Suppressor macrophage treated with lipopolysaccharide for 4 hours (primary cell): ENCODE measurements at places on chromosomes 13 and 19.

- peak; percentile 41 for DNase-seq
Measured at GRCh38 chr19:13153569-13154240, 3.5 kb downstream of the IER2 start.

GRCh38 chr19:5048727-5049553 is 80.0 kb downstream of the KDM4B start:
- no peak for DNase-seq

DNA sequence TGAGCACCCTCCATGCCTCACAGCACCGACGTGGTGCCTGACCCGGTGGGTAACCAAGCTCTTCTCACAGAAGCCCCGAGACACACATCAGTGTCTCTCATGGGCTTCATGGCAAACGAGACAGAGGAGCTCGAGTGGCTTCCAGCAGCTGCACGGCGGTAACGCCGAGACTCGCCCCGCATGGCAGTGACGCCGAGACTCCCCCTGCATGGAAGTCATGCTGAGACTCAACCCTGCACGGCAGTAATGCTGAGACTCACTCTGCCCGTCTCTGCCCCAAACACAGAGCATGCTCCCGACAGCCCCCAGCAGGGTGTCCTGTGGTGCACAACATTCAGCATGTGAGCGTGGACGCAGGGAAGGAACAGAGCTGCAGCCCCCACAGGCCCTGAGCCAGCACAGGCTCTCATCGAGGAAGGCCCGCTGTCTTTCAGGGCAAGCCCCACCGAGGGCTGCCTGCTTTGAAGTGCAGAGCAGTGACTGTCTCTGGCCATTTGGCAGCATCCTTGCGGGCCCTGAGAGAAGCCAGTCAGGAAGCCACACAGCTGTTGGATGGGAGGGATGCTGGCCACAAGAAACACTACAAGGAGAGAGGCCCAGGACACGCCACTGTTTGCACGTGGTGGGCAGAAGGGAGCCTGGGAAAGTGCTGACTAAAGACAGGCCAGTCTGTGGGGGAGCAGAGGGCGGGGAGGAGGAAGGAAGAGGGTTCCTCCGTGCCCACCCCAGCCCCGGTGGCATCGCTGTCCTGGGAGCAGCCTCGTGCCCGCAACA is 9.5 kb downstream of the GAS6 start:
- DNase-seq: peak; percentile 49

DNA sequence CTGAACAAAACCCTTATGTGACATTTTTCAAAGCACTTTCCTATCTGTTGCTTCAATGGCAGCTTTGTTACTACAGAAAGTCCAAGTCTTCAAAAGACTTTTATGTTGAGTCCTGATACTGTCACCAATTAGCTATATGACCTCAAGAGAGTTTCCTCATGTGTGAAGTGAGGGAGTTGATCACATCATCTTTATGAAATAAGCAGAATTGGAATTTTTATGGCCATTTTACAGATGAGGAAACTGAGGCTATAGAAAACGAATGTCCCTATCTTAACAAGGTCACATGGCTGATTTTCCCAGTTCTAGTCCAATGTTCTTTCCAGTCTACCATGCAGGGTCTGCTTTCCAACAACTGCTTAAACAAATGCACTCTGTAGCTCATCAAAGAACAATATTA is 2.6 kb downstream of the TNFRSF19 start:
- no peak for DNase-seq

DNA sequence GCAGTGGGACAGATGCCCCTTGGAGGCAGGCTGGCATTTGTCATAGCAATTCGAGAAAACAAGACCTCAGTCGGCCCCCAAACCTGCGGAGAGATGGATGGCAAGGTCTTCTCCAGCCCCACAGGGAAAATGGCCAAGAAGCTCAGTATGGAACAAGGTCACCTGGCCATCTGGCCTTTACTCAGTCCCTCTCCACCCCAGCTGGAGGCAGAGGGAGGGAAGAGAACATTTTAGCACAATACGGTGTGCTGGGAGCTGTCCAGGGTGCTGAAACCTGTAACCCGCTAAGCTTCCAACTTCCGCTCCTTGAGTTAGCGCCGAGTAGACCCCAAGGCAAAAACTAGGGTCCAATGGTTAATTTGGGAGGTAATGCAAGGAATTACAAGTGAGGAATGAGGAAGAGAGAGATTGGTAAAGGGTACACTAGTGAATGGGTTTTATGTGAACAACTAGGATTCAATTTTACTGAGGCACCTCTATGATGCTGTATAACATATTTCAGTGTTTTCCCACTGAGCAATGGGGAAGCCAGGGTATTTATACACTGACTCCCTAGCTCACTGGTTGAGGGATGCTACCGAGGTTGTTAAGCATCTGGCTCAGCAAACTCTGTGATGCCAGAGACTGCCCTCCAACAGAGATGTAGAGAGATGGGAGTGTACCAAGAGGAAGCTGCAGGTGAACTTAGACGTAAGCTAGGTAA is 64.3 kb downstream of the CACNA1A start:
- peak; percentile 36 for DNase-seq

GRCh38 chr19:43760941-43761340 is 6.2 kb upstream of the SMG9 start:
- DNase-seq: no peak

DNA sequence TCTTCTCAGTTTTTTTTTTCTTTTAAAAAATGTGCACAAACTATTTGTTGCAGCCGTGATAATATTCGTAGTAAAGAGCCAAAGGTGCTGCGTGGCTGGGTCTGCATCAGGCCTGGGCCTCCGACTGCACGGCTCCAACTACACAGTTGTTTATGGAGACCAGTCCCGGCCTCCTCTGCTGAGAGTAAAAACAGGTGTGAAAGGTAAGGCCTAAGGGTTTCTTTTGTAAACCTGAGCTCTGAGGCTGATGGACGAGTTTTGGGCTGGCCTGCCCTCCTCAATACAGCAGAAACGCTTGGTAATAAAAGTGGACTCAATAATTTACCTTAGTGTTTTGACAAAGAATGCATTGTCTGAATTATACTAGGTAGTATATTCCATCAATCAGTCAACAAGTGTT is 3.9 kb downstream of the MBNL2 start:
- no peak for DNase-seq

- DNase-seq: no peak
Measured at GRCh38 chr19:35144600-35145436, 1.8 kb downstream of the FXYD7 start.

DNA sequence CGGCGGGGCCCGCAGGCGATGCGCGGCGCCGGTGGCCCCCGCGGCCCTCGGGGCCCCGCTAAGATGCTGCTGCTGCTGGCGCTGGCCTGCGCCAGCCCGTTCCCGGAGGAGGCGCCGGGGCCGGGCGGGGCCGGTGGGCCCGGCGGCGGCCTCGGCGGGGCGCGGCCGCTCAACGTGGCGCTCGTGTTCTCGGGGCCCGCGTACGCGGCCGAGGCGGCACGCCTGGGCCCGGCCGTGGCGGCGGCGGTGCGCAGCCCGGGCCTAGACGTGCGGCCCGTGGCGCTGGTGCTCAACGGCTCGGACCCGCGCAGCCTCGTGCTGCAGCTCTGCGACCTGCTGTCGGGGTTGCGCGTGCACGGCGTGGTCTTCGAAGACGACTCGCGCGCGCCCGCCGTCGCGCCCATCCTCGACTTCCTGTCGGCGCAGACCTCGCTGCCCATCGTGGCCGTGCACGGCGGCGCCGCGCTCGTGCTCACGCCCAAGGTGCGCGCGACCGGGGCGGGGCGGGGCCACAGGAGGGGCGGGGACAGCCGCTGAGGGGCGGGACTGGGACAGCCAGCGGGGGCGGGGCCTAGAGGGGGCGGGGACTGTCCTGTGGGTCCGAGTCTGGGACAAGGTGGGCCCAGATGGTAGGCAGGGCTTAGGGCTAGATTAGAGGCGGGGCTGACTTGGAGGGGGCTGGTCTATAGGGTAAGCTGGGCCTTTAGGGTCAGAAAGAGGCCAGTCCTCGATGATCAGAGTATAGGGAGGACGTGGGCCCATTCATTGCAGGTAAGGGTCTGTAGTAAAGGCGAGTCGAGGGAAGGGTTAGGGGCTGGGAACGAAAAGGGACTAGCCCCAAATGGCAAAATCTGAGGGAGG is 5.1 kb downstream of the GRIN2D start:
- peak; percentile 76 for DNase-seq

DNA sequence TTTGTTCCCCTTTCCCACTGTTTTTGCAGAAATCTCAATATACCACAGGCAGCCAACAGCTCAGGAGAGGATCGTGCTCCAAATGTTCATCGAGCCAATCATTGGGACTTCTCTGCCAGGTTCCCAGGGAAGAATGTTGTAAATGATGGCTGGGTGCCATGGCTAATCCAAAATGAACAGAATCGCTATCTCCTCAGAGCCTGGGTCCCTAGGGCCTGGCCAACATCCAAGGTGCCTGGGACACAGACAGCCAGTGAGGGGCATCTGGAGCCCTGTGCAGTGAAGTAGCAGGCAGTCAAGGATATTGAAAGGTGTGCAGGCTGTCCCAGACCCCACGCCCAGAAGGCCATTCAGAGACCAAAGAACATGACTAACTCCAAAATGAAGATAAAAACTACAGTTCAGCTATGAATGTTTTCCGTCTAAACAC is 37.8 kb downstream of the BRD4 start:
- no peak for DNase-seq

DNA sequence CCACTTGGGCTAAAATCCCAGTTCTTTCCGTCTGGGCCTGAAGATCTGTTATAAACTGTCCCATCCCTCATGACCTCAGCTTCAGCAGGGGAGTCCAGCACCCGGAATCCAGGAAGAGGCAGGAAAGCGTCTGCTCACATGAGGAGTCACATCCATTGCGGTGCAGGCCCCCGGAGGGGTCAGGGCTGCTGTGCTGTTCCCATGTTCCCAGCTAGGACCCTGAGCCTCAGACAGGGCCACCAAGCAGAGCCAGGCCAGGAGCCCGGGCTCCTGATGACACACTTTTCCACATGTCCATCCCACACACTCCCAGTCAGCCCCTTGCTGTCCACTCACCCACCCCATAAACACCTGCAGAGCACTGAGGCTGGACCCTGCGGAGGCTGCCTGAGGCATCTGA is 45.3 kb upstream of the VSTM2B start:
- DNase-seq: no peak

GRCh38 chr13:57128909-57129308 is 11.8 kb upstream of the PRR20A start:
- DNase-seq: no peak

DNA sequence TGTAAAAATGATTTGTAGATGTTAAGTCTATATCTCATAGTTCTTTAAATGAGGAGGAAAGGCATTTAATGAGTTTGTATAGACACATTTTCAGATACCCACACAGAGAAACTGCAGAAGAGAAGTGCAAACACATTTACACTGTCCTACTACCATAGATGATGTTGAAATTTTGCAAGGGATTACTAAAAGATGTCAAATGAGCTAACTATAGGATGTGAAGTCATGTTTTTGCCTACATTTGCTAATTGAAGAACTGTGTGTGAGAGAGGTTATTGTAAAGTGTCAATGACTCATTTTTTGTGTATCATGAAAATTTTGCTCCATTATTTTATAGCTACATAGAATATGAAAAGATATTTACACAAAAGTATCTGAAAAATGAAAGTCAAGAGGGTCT is 178.9 kb downstream of the ITGBL1 start:
- peak; percentile 24 for DNase-seq

- DNase-seq: no peak
Measured at GRCh38 chr19:55220525-55220924, 8.0 kb downstream of the TMEM86B start.

DNA sequence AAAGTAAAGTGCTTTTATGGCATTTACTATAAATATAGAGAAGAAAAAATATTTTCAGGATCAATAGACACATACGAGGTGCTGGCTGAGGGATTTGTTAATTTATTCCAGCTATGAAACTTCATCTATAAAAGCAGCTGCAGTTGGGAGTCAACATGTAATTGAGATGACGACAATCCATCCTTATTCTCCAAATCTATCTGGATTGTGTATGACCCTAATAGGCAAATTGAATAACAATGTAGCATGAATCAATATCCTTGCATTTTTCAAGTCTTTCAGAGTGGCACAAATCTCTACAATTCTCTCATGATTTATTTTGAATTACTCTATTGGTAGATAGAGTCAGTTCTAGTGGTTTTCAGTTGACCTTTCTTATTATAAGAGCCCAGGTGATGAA is 1296.5 kb upstream of the SPRY2 start:
- no peak for DNase-seq

GRCh38 chr13:78659450-78659730 is 435 bp upstream of the OBI1 start:
- DNase-seq: no peak

DNA sequence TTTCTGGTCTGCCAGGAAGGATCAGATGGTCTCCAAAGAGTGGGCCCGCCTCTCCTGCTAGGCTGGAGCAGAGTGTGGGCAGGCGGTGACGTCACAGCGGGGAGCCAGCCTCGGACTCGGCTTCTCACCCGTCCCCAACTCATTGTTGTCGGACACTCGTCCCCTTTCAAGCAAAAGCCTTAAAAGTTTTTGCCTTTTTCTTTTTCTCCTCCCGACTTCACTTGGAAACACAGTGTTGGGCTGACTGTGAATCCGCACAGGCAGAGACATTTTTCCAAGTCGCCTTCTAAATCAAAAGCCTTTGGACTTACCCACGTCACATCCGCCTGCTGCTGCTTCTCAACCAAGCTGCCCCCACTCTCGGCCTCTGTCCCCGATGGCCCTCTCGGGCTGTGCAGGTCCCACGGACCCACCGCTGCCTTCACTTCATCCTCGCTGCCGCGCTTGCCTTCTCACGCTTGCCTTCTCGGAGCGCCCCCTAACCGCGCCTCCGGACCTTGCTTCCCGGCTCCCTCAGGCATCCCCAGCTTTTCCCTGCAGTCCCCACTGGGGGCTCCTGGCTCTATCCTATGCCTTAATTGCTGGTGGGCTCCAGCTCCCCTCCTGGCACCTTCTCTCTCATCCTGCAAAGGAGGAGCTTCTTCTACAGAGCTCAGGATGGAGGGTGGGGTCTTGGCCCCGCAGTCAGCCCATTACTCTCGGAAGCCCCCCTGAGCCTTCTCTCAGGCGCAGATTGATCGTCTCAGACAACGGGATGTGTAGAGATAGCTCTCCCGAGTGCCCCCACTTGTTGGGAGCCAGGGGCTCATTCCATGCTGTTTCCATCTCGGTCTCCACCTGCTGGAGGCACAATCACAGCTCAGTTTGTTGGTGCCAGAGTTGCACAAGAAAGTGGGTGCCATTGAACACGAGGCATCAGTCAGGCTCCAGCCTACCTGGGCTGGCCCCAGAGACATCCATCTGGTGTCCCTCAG is 3.9 kb upstream of the ZNF135 start:
- no peak for DNase-seq

DNA sequence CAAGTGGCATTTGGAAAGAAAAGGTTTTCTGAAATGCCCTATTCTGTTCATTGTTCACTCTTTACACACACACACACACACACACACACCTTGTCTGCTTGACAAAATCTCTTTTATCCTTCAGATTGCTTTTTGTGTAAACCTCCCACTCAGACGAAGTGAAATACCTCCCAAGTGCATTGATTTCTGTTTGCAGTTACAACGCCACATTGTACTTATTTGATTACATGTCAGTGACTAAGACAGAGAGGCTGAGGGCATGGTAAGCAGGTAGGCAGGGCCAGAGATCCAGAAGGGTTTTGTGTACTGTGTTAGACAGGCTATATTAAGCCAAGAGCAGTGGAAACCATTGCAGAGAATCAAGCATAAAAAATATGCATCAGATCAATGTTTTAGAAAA is 561.8 kb downstream of the GPC6 start:
- DNase-seq: no peak

GRCh38 chr19:15422296-15423075 is 3.7 kb upstream of the AKAP8L start:
- DNase-seq: no peak

- DNase-seq: no peak
Measured at GRCh38 chr13:64505336-64505910, 2724.7 kb downstream of the PCDH9 start.
